Activated CD8-positive, alpha-beta memory T cell treated with anti-CD3 and anti-CD28 coated beads for 1 hour (primary cell): ENCODE measurements at places on chromosomes 6 and 20.

DNA sequence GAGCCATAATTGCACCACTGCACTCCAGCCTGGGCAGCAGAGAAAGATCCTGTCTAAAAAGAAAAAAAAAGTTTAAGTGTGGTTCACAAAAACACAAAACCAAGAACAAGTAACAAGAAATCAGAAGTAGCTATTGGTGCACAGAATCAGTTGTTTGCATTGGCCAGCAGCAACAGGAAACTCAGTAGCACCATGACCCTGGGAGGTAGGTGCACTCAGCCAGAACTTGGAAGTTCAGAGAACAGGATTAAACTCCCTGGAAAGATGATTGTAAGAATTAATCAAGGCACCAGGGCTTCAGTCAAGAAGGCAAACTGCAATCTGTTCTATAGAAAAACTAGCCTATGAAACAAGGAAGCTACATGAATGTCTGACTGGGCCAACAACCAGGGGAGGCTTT, 267.9 kb downstream of the COL12A1 start:
- no peak for DNase-seq

DNA sequence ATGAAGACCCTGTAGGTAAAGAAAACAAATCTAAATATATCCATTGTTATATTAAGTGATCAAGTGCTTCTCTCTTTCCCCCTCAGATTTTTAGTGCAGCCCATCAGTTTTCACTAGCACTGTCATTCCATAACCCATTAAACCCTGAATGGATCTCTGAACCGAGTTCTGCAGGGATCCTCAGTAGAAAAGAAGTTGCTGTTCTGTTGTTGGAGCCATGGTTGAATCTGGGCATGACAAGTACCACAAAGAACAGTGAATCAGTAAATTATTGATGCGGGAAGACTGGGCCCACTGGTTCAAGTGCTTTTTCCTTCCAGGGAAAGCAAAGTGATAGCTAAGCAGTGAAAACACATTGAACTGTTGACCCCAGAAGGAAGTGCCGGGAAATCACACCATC, 60.4 kb downstream of the LAMP5 start:
- DNase-seq, result no peak

- DNase-seq, result no peak
Observed at GRCh38 chr6:156773476-156773875, 3.7 kb upstream of the ARID1B start.

DNA sequence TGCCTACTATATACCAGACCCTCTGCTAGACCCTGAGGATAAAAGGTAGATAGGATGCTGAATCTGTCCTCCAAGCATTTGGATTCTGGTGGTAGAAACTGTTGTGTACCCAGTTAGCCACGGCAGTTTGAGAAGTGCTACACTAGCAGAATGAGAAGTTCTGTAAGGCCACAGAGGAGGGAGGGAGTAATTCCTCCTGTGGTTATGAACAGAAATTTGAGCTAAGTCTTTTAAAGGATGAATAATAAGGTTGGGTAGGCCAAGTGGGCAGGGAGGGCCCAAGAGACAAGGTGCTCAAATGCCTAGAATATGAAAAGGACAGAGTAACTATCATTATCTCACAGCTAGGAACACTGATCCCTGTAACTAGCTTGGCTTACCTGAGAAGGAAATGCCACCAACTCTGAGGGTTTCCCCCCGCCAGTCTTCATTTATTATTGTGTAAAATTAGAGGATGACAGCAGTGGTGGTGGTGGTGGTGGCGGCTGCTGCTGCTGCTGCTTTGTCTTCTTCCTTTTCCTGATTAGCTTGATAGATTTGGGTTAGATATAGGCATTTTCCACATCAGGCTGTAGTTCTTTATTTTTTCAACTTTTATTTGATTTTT, 243.3 kb downstream of the PRL start:
- DNase-seq, result no peak
